CD4-positive, alpha-beta T cell (primary cell): ENCODE measurements at places on chromosomes 3 and 15.

GRCh38 chr15:35055416-35056105, 29.5 kb downstream of the NANOGP8 start:
- no peak for DNase-seq

DNA sequence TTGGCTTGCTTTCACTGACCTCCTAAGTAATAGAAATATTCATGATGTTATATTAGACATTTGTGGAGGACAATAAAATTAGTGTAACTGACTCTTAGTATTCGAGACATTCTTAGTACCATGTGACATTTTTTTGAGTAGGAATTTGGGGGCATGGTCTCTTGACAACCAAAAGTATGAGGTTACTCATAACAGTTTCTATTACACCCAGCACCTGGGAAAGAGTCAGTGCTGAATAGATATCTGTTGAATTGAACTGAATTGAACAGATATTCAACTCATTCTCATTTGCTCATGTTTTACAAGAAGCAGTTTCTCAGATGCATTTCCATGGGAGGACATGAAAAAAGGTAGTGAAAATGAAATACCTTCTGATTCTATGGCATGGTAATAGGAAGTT, 84.4 kb downstream of the CMSS1 start:
- no peak for DNase-seq

GRCh38 chr3:143831208-143831607, 17.1 kb downstream of the SLC9A9 start:
- DNase-seq = no peak

DNA sequence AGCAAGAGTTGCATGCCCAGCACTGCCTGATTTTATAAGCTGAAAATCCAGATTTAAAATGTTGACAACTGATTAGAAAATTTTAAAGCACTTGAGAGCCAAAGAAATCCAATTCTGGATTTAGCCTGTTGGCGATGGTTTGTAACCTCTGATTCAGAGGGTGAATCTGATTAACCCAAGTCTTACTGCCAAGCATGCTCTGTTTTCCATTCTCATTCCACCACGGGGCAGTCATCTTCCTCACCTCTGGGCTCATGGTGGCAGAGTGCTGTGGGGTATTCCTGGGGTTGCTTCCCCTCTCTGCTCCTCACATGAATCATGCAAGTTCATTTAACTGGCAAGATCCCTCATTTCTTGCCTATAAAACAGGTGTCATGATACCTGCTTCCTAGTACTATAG, 342.2 kb downstream of the EPHB1 start:
- DNase-seq = no peak
